ENCODE measurements at places on chromosomes 7 and 10.
A peak's percentile ranks its signal among the peaks of the same experiment; 100 is the strongest.

GRCh38 chr10:131198843-131199242, 112.7 kb downstream of the TCERG1L start:
- DNase-seq = no peak

DNA sequence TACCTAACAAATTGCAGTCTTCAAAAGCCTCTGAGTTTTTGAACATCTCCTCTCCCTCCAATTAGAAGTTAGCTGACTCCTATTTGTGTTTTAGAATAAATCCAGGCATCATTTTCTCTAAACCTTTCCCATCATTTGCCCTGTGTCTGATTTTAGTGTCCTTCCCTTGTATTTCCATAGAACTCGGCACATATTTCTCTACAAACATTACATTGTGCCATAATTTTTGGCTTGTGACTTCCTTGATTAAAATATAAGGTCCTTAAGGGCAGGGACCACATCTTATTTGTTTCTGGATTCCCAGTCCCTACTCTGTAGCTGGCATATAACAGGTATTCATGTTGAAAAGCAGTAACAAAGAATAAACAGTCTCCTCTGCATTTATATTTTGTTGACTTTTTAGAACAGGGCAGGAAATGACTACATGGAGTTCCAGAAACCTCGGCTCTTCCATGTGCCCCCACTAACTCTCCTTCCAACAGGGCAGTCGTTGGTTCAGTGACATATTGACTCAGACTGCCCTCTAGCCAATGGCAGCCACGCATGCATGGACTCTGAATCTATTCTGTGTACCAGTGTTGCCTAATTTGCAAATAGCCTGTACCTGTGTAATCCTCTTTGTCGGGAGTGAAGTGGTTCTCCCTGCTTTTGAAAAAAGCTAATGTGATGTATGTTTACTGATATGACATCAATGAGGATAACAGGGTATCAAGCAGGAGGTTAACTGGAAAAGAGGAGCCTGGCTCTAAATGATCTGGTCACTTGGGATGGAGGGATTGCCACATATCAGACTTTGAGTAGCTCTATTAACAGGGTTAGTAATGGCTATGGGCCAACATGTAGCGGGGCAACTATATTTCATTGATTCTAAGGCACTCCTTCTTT, 19.8 kb upstream of the CPN1 start:
- no peak for DNase-seq

DNA sequence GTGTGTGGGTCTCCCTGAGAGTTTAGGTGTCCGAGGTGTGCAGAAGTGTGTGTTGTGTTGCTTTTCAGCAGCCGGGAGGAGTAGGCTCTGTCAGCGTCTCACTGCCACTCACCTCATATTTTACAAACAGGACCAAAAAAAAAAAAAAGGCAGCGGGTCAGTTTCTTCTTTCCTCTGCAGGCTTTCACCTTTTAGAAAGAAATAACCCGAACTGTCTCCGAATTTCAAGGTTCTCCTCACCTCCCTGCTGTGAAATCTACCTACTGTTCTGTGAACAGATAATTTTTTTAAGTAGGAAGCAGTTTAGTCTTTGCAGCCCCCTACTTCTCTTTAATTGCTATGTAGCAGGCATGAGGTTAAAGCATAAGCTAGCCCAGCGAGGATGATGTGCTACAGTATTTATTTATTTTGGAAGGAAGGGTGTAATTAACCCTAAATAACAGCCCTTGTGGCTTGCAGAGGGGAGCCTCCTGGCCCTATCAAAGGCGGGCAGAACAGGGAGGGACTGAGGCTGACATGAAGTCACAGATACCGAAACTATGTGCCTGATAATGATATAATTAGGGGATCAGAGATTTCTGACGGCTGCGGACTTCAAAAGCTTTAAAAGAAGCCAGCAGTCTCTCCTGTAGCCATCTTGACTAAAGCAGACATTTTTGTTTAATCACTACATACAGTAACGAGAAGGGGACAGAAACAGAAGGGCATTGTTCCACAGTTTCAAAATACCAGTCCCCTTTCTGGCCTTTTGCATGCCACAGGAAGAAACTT, 1.6 kb downstream of the BAMBI start:
- DNase-seq = peak; percentile 7

DNA sequence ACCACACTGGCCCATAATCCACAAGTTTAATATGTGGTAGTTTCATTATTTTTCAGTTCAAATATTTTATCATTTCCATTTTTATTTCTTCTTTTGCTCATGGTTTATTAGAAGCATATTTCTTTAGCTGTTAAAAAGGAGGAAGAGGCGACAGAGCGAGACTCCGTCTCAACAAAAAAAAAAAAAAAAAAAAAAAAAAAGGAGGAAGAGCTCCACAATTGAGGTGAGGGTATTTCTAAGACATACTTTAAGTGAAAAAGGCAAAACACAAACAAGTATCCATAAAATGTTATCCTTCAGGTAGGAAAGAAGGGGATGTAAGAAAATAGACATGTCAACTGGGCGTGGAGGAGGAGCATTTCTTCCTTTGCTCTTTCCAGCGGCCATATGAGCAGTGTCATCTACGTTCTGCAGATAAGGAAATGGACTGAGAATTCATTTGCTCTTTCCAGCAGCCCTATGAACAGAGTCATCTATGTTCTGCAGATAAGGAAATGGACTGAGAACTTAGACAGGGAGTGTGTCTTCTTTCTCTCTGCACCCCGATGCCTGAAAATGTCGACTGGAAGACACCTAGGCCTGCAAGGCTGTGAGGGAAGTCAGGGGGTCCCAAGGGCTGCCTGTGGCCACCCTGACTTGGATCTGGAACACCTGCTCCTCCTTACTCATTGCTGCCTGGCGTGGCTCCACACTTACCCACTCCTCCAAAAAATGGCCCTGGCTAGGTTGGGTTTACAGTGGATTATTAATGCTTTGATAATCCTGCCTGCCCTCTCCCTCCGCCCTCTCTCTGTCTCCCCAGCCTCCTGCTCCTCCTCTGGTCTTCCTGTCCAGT, 18.9 kb upstream of the RAMP3 start:
- DNase-seq = no peak

GRCh38 chr10:78852466-78853240, 216.1 kb upstream of the ZMIZ1 start:
- DNase-seq = peak; percentile 25

- DNase-seq = no peak
Observed at GRCh38 chr10:109887776-109888175, 35.5 kb downstream of the XPNPEP1 start.

- no peak for DNase-seq
Observed at GRCh38 chr10:22433875-22434274, 88.6 kb downstream of the SPAG6 start.

DNA sequence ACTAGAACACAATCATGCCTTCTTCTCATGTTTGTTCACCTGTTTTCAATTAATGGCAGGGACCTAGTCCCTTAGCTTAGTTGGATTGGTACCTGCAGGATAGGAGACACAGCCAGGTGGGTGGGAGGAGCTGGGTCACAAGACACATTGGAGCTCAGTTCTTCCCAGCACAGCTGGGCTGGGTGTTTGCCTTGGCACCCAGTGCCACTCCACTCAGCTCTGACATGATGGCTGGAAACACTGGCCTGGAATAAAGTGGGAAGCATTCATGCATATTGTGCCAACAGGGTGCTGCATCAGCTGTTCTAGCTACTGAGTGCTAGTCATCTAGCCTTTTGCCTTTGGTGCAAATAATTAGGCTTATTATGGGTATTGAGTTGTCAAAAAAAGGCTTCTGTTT, 226.1 kb downstream of the PTEN start:
- DNase-seq = no peak

DNA sequence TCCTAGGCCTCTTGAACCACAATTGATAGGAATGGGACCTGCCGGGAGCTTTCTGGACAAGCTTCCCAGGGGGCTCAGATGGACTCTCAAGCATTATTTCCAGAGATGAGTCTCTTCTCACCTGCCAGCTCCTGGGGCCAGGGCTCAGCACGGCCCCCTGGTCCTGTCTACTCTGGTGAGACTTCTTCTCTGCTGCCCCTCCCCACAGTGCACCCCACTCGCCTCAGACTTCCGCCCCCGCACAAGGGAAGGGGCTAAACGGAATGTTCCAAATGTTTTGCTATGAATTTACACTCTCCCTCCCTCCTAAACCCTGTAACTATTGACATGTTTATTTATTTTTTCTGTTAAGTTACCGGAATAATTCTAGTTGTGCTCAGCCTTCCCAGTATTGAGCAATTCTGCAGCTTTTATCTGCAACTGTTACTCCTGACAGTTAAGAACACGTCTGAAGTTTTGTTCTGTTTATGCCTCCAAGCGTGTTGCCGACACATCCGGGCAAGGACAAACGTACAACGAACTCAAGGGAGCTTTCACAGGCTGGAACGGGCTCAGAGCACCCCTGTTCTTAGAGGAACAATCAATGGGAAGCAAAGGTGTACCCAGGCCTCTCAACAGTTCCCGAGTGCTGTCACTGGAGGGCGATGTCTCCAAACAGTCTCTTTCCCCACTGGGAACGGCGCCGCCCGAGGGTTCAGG, 55.2 kb downstream of the FHIP2A start:
- DNase-seq = peak; percentile 65

GRCh38 chr7:83362871-83363550, 200.3 kb upstream of the PCLO start:
- DNase-seq = no peak

DNA sequence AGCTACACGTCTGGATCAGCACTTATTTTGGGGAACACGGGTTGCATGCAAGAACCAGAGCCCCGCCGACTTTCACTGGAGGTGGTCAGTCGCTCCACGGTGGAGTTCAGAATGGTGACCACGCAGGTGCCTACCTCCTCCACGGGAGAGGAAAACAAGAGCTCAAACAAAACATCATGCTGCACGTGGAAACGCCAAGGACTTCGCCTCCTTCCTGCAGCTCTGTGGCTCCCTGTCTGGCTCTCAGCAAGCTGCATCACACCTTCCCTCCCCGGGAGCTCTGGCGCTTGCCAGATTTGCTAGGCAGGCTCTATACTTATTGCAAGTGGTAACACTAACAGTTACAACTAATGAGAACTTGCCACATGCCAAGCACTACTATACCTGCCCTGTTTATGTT, 26.0 kb downstream of the GSDME start:
- DNase-seq = no peak

DNA sequence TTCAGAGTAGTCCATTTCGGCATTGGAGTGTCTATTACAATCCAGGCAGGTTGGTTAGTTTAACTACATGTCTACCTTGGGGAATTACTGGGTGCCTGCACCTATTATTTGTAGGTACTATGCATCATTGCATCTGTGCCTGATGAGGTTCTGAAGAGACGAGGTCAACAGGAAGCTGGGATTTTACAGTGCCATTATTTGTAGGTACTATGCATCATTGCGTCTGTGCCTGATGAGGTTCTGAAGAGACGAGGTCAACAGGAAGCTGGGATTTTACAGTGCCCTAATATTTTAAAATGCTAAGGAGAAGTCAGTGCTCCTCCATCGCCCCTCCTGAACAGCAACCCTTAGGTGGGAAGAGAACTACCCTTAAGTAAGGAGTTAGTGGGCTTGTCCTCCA, 41.7 kb downstream of the NPY start:
- DNase-seq = no peak

GRCh38 chr7:50304911-50305582, 531 bp downstream of the IKZF1 start:
- DNase-seq = peak; percentile 70

DNA sequence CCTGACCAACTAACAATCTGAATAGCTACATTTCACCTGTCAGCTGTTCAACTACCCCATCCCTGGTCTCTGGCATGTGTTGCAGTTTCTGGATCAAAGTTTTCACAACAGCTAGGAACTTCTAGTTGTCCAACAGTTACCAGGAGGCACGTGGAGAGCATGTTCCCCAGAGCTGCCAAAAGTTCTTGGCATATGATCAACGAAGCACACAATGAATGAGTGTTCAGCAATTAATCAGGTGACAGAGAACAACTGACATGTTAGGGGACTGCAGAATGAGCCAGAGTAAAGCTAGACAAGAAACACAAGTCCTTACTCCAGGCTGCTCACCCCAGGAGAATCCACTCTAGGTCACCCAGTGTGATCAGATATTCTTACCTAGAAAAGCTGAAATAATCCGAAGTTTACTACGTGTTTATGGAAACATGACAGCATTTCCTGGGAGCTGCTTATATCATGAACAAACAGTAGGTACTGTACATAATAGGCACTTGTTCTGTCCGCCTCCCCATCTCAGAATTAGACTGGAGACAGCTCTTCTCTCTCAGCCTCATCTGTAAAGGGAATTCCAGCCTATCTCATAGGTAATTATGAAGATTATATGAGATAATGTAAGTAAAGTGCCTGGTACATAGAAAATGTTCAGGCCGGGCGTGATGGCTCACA, 50.6 kb downstream of the ZNF438 start:
- no peak for DNase-seq

DNA sequence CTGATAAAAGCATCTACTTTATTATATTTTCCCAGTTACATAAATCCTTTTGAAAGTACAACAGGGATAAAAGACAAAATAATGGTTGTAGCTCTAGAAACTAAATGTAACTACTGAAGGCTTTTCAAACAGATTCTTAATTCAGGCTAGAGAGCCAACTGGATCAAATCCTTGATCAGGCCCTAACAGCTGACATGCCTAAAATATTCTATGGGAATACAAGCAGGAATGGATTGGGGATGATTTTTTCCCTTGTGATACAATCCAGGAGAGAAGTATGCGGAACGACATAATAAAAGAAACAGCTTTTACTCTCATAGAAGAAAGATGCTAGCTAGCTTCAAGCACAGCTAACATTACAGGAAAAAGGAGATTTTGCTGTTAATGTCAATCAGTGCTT, 49.0 kb downstream of the NT5C2 start:
- no peak for DNase-seq

DNA sequence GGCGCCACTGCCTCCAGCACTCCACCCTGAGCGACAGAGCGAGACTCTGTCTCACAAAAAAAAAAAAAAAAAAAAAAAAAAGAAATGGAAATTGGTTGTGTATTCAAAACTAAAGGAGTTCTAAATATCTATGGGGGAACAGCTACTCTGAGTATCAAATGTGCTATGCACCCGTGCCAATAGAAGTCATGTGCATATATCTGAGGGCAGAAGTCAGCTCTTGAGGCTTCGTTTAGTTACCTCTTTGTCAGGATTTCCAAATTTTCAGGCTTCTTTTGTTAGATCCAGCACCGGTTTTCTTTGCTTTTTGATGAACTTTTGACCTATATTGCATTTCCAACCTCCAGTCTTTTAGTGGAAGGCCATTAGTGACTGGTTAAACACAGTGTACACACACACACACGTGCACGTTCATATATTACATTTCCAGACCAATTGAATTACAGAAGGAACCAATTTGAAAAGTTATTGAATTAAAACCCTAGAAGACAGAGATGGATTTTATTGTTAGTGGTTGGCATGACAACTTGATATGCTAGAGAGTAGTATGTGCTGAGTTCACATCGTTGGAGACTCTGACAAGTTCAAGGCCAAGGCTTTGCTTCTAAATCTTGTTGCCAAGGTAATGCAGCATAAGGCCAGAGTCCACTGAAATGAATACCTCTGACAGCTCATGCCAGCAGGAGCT, 33.1 kb upstream of the ADD3 start:
- DNase-seq = no peak

DNA sequence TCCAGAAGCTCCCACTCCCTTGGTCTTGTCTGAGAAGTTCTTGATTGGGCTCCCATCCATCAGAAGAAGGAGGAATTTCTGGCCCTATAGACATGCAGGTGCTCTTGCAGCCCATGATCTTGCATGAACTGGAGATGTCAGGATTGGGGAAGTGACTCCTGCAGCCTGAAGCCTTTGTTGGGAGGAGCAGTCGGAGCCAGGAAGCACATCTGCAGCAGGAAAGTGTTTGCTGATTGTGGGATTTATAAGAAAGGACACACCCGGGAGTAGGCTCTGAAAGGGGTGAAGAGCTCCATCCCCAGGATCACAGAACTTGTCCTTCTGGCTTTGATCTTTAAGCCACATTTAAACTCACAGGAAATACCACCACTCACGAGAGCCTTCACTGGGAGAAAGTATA, 185.2 kb downstream of the DYNC1I1 start:
- DNase-seq = no peak
